Cerebellar cortex (tissue), 1 donor: ENCODE measurements at places on chromosomes 13 and 19.
A peak's percentile ranks its signal among the peaks of the same experiment; 100 is the strongest.

DNA sequence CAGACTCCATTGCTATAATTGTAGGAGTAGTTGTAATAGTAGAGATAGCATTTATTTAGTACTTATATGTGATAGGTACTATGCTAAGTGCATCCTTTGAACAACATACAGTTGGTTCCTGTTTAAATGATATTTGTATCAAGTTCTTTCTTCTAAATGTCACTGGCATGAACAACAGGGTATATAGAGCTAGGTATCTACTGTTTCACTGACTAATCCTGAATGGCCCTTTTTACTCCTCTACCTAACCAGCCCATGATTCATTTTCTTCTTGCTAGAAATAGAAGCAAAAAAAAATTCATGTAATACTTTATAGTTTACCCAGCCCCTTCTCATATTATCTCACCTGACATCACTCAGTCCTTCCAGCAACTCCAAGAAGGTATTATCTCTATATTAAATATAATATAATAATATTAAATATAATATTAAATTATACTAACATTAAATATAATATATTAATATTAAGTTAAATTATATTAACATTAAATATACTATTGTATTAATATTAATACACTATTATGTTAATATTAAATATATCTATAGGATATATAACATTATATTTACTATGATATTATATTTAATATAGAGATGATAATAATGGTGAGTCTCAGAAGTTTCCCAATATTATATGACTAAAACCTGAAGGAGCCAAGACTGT is 74.2 kb downstream of the FRY start:
- DNase-seq, result no peak

GRCh38 chr13:113448885-113449692 is 4.2 kb downstream of the ADPRHL1 start:
- DNase-seq, result peak; percentile 90

DNA sequence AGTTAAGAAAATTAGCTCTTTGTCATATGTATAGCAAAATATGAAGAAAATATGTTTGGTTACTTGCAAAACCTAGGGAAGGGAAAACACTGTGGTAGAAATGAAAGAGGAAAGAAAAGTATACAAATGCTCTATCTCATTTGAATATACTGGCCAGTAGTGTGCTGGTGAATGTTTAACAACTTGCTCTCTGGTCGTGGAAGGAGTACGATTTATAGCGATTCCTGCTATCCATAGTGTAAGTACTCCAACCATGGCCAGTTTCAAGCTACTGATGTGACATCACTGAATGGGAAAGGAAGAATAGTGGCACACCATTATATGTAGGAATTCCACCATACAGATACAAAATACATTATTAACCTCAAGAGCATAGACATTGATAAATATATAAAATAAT is 9.3 kb downstream of the BORA start:
- no peak for DNase-seq

- no peak for DNase-seq
Measured at GRCh38 chr19:39754971-39755370, 17.1 kb upstream of the CLC start.

DNA sequence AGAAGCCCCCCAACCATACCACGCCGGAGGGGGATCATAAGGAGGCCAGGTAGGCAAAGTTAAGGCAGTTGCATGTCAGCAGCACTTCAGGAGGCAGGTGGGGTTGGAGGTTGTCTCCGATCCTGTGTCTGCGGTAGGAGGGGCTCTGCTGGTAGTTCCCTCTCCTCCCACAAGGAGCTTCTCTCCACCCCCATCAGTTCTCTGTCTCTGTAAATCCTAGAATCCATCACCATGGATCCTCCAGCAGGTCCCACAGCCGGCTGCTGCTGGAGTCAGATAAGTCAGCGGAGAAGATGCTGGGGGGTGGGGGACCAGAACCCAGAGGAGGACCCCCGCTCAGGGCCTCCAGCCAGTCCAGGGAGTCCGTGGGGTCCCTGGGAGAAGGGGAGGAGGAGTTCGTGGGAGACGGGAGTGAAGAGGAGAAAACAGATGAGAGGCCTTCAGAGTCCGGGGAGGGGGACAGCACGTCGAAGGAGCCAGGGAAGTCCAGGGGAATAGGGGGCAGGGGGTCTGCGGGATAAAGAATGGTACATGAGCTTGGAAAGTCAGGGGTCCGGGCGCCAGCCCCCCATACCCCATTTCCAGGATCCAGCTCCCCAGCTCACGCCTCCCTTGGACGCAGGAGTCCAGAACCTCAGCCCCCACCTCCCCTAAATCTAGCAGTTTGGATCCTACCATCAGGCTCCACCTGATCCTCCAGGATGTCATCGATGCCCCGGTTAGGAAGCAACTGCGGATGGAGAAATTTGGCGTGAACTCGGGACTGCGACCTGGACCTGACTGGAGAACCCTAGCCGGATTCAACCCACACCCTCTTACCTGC is 6.3 kb downstream of the MAMSTR start:
- DNase-seq, result peak; percentile 56

DNA sequence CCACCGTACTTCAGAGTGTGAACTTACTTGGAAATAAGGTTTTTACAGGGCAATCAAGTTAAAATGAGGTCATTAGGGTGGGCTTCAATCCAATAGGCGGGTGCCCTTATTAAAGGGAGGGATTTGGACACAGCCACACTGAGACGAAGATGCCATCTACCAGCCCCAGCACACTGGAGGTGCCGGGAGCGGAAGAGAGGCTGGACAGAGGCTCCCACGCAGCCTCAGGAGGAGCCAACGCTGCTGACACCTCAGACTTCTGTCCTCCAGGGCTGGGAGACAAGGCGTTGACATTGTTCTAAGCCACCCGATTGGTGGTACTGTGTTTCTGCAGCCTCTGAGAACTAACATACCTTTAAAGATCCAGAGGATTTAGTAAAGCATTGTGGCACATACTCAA is 12.6 kb upstream of the RAB20 start:
- DNase-seq, result no peak
